ENCODE measurements at places on chromosomes 6 and 20.

DNA sequence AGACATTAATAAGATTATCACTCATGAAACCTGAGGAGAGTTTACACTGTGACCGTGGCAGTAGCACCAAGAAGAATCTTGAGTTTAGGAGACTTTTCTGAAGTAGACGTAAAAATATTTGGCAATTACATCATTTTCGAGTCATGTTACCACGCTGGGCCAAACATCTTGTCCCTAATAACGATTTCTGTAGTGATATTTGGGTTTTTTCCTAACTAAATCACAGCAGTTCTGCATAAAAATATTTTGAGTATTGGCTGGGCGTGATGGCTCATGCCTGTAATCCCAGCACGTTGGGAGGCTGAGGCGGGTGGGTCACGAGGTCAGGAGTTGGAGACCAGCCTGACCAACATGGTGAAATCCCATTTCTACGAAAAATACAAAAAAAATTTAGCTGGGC is 262.4 kb downstream of the PHF3 start:
- DNase-seq = peak; percentile 28

GRCh38 chr6:141957271-141957670 is 175.5 kb upstream of the GJE1 start:
- DNase-seq = no peak

- DNase-seq = no peak
Measured at GRCh38 chr20:56443654-56444540, 24.5 kb upstream of the RTF2 start.

- DNase-seq = no peak
Measured at GRCh38 chr20:12535316-12535715, 473.5 kb upstream of the SPTLC3 start.

- no peak for DNase-seq
Measured at GRCh38 chr20:52236292-52236691, 44.7 kb upstream of the ZFP64 start.

DNA sequence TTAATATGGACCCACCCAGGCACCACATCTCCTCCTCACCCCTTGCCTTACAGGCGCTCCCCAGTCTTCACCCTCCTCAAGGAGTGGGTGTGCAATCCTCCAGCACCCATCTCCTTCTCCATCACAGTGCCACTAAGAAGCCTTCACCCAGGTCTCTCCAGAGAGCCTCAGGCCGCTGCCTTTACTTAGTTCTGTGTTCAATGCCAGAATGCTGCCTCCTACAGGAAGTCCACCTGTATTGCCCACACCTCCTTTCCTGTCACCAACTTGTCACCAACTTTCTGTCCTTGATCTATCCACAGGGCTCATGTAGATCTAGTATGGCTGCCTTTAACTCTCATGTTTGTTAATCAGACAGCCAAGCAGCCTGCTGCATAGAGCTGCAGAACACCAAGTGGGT is 586 bp upstream of the LST1 start:
- DNase-seq = no peak

DNA sequence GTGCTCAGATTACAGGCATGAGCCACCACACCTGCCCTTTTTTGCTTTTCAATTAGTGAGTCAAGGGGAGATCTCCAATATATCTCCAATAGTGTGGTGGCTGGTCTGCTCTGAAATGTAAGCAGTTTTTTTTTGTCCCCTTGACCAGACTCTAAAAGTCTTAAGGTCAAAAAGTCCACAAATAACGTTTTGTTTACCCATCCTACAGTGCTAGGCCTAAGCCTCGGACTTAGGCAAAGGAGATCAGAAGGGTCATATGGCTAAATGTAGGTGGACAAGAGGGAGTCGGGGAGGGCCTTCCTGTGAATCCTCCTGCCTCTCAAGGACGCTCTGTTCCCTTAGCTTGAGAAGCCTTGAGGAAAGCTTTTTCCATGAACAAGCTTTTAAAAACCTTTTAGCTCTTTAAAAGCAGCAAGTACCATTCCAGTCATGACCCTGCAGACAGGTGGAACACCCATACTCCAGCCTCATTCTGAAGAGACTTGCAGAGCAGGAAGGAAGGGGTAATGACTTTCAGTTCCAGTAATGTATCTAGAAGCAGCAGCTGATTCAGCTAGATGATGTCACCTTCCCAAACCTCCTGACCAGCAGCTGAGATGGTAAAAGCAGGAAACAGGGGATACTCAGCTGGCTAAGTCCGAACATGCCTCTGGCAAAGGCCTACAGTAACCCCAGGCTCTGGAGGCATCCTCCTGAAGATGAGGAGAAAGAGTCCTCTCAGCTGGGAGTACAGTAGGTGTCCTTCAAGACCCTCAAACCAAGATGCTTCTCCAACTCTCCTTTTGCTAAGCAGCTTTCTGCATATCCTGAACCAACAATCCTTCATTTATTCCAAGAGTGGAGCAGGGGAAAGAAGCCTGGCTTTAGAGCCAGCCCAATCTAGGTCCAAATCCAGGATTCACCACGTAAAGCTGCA is 23.6 kb downstream of the BCL2L1 start:
- peak; percentile 79 for DNase-seq

DNA sequence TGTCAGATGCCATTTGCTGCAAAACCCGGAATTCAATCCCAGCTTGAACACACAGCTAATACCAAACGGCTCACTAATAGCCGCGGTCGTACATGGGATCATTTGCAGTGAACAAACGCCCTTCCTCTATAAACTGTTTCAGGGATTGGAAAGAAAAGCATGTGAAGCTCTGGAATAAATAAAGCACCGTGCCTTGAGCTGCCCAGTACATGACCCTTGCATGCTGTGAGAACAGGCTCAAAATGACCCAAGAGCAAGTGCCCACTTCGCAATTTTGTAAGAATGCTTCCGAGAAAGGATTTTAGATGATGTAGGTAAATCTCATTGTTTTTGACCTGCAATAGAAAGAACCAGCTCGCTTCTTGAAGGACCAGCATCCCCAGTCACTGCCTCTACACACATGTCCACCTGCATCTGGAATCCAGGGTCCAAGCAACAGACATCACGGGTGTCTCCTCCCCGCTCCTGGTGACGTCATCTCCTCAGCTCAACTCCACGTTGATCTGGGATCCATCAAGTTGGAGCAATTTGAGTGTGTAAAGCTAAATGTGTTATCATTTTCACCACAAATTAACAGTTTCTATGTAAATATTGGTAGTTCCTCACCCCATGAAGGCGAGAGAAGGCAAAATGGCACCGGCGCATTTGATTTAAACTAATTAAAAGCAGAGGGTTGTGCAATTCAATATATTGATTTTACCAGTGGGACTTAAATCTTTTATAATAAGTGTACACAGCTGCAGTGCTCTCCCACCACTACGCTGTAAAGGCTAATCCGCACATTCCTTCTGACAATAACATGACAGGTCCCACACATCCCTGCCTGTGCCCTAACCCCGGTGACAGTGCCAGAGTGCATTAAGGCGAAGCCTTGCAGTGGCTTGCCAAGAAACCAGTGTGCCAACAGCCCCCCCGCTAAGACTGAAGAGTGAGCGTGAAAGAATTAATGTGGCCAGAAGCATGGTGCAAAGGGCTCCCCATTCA is 6.2 kb downstream of the BMP7 start:
- DNase-seq = no peak

DNA sequence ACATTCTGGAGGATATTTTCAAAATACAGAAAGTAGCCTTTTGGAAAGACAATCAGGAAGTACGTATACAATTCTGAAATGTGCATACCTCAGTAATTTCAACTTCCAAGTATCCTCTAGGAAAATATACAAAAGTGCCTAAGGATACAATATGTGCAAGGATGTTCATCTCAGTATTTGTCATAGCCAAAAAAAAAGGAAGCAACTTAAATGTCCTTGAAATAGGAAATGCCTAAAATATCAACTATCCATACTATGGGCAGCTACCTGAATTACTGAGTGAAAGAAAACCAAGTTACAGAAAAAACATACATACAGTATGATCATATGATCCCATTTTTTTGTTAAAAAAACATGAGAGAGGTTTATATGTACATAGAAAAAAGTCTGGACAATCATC is 1.5 kb downstream of the PPIL1 start:
- no peak for DNase-seq

DNA sequence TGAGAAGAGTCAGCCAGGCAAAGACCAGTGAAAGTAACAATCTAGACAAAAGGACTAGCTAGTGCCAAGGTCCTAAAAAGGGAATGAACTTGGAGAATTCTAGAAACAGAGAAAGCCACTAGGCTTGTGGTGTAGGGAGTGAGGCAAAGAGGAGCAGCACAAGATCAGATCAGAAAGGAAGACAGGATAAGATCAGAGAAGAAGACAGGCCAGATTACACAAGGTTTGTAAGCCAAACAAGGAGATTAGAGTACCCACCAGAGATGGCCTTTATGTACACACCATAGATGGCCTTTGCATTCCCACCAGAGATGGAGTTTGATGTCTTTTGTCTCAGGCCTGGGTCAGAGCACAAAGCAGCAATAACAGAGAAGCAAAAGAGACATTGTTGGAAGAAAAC is 105.6 kb upstream of the PLCB4 start:
- no peak for DNase-seq

- DNase-seq = no peak
Measured at GRCh38 chr20:16710781-16711180, 19.0 kb upstream of the SNRPB2 start.

GRCh38 chr20:8089668-8090067 is 42.4 kb upstream of the PLCB1 start:
- no peak for DNase-seq

DNA sequence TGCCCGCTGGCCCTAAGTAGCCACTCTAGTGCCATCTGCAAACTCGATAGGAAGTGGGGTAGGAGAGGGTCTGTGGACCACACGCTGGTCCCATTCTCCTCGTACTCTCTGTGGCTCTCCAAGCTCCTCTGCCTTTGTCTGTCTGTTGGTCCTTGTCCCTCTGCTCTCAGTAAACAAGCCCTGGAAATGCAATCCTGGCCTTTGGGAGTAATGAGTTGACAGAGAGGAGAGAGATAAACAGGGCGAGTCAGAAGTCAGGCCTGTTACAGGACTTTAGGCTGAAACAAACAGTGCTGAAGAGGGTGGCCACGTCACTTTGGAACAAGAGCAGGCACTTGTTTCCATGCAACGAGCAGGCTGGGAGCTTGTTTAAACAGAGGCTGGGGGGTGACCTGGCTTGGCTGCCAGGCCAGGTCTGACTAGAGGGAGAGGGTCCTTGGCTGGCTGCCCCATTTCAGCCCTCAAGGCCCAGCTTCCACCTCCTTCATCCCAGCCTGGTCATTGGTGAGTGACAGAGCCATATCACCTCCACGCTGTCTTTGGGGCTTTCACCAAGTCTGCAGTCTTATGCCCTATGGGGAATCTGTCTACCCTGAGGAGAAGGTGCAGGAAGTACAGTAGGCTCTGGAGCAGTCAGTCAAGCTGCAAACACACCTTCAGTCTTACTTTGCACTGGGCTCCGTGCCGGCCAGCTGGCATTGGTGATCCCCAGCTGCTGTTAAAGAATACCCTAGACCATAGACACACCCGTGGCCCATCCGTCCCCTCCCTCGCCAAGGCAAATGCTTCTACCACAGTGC is 22.6 kb downstream of the FOXP4 start:
- DNase-seq = no peak

GRCh38 chr6:142942238-142942637 is 2.7 kb downstream of the HIVEP2 start:
- no peak for DNase-seq

DNA sequence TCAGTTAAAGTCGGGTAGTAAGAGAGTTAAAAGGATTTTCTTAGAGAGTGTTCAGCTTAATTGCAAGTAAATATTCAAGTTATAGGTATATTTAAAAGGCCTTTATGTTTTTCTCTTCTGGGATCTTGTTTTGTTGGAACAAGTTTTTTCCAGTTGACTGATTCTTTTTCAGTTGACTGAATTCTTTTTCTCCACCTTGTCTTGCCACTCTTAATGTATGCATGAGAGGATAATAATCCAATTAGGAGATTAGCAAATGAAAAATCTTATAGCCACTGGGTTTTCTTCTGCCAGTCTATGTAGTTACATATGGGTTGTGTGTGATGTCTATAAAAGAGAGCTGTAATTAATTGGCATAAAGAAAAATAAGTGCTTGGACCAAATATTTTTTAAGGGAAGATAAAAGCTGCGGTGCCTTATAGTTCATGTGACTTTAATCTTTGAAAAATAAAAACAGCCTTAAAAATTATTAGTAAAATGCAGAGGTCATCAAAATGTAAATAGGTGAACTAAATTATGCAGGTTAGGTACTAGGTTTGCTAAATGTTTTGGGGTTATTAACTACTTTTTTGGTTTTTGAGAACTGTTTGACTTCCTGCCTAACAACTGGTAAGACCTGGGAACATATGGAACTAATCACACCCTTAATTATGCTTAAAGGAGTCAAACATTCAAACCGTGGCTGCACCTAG is 367.2 kb downstream of the HTR1B start:
- no peak for DNase-seq

- DNase-seq = no peak
Measured at GRCh38 chr6:119966484-119966883, 616.9 kb upstream of the MAN1A1 start.

DNA sequence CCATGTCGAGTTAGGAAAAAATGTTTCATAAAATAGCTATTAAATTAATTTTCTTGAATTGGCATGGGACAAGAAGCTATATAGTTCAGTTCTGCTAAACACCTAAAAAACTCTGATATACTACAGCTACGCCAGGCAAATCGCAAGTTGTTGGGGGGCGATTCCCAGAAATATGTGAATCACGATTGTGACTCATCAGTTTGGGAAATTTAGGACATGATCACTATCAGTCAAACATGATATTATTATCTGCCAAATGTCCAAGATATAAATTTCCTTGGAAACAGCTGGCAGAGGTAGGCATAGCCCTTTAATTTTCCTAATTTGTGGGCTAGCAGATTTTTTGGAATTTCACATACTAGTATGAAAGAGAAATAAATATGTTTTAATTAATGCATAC is 123.6 kb downstream of the ATXN1 start:
- DNase-seq = peak; percentile 42

GRCh38 chr6:168370310-168370991 is 50.9 kb upstream of the DACT2 start:
- DNase-seq = peak; percentile 20

DNA sequence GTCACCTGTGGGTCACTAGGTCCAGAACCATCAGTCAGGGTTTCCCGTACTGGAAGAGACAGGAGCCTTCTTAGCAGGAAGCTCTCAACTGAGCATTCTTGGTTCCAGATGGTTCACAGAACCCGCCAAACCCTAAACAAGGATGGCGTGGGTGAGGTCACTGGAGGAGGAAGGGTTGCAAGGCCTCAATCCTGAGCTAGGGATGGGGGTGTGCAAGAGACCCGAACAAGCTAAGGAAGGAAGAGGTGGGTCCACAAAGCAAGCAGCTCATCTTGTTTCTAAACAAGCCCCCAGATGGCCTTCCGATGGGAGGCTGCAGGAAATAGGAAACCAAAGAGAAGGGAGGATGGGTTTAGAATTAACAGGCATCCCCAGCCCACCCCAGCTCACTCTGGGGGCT is 92.7 kb downstream of the PREX1 start:
- no peak for DNase-seq

- no peak for DNase-seq
Measured at GRCh38 chr6:108665495-108666196, 104.9 kb downstream of the FOXO3 start.
